ENCODE measurements at places on chromosomes 4 and X. TPM values are rescaled to one million over a fixed set of nuclear protein-coding genes. Genes with fewer than 3 reads are reported as not detected.

- no peak for DNase-seq
Observed at GRCh38 chr4:10275696-10276095, 159.1 kb upstream of the WDR1 start.

DNA sequence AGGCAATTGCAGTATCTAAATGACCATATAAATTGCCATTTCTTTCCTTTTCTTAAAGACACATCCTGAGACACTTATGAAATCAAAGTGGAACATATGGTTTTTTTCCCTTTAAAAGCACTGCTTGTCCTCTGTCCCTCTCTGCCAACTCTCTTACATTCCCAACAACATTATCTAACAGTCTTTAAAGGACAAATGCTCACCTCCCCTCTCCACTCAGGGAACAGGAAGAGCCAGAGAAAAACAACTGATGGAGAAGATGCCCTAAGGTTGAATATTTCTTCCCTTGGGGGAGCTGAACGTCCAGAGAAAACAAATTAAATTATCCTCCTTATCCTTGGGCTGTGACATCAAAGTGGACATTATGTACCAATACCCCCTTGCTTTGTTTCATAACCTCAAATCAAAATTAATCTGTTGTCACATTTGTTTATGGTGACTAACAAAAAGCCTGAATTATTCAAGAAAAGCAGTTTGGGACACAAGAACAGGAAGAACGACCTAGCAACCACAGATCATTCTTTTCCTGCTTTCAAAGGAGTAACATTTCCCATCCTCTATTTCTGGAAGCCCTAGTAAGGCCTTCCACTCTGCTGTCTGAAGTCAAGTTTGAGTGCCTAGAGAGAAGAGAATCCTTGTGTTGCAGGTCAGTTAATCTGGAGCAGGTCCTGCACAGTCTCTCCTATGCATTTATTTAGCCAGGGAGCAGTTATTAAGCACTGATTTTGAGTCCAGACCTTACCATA is 52.6 kb upstream of the PAGE1 start:
- DNase-seq, result no peak

DNA sequence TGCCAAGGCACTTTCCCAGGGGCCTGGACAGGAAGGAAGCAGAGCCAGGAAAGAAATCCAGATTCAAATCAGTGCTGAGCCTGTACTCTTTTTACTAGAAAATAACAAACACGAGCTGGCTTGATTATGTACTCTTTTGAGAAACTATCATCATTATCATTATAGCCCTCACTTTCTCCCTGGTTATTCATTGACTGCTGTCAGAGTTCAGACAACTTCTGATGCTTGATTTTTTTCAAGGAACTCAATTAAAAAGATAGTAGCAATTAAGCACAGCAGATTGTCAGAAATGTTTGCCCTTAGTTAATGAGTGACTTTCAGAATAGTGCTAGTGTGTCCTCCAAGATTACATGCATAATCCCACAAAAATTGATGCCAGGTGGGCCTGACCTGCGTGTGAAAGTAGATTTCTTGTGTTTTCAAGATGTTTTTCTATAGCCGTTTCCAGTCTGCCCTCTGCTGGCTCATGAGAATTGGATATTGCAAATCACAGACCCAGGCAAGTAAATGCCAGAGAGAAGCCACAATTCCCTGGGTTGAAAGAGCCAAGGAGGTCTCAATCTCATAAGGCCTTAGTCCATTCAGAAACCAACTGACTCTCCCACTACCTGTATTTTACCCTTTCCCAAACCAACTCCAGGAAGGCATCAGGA is 14.3 kb upstream of the PNPLA4 start:
- DNase-seq, result no peak

DNA sequence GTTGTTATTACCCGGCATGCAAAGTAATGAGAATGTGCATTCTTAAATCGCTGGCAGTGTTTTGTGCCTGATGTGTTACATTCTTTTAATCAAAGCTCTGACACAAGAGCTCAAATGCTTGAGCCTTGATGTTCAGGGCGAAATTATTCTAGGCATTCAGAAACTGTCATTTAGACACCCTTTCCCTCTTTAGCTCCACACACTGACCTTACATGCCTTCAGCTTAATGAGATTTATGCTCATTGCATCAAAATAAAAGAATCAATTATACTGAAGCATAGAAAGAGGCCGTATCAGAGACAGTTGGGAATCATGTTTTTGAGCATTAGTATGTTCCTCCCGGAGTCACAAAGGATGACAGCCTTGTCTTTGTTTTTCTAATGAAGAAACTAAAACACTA is 56.7 kb downstream of the FAM114A1 start:
- no peak for DNase-seq

GRCh38 chr4:33886356-33886755 is 2358.0 kb downstream of the ARAP2 start:
- no peak for DNase-seq

DNA sequence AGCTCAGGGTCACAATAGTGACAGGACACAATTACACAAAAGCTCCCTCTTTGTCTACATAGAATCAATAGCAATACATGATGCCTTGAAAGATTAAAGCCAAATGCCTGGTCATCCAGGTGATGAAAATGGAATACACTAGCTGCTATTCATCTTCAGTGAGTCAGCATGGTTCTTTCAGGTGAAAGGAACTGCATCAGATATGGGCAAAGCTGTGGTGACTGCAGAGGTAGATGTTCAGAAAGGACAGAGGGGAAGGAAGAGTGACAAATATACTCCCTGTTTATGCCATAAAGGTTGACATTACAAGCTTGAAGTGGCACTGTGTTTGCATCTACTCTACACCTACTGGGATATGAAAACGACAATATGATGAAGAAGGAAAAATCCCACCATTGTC is 20.0 kb upstream of the FTHL17 start:
- DNase-seq, result no peak

Gene LRPAP1
- 81.9 TPM for total RNA-seq

Gene CTBP1
- 232 TPM for total RNA-seq

- no peak for DNase-seq
Observed at GRCh38 chr4:161189286-161190134, 974.3 kb downstream of the FSTL5 start.

GRCh38 chr4:15495621-15496020 is 25.9 kb downstream of the CC2D2A start:
- DNase-seq, result no peak

- no peak for DNase-seq
Observed at GRCh38 chr4:159248384-159249178, 145.7 kb downstream of the RAPGEF2 start.

DNA sequence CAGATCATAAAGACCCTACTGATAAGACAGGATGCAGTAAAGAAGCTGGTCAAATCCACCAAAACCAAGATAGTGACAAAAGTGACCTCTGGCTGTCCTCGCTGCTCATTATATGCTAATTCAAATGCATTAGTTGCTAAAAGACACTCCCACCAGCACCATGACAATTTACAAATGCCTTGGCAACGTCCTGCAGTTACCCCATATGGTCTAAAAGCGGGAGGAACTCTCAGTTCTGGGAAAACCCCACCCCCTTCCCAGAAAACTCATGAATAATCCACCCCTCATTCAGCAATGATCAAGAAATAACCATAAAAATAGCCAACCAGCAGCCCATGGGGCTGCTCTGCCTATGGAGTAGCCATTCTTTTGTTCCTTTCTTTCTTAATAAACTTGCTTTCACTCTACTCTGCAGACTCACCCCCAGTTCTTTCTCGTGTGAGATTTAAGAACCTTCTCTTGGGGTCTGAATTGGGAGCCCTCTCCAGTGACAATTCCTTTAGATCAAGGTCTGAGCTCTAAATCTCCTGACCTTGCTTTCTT is 217.1 kb upstream of the STS start:
- DNase-seq, result no peak

DNA sequence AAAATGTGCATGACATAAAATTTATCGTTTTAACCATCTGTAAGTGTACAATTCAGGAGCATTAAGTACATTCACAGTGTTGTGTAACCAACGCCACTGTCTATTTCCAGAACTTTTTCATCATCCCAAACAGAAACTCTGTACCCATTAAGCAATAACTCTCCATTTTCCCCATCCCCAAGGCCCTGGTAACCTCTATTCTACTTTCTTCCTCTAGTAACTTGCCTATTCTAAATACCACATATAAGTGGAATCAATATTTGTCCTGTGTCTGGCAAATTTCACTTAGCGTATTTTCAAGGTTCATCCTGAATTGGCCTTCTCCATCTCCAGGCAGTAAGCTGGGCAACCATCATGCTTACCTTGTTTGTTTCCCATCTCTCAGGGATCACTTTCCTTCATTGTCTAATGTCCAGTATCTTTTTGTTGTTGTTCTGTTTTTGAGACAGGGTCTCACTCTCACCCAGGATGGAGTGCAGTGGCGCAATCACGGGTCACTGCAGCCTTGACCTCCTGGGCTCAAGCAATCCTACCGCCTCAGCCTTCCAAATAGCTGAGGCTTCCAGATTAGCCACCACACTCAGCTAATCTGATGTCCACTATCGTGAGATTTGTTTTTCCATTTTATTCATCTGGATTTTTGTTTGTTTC is 17.7 kb upstream of the GRIPAP1 start:
- DNase-seq, result no peak

DNA sequence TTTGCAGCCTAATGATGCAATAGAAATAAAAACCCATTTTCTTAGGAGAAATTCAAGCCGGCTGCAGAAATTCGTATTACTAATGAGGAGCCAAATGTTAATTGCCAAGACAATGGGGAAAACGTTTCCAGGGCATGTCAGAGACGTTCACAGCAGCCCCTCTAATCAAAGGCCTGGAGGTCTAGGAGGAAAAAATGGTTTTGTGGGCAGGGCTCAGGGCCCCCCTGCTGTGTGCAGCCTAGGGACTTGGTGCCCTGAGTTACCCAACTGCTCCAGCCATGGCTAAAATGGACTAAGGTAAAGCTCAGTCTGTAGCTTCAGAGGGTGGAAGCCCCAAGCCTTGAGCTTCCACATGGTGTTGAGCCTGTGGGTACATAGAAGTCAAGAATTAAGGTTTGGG is 461.4 kb downstream of the FAT4 start:
- DNase-seq, result no peak

Gene ANOS1
- total RNA-seq, result 0.12 TPM

DNA sequence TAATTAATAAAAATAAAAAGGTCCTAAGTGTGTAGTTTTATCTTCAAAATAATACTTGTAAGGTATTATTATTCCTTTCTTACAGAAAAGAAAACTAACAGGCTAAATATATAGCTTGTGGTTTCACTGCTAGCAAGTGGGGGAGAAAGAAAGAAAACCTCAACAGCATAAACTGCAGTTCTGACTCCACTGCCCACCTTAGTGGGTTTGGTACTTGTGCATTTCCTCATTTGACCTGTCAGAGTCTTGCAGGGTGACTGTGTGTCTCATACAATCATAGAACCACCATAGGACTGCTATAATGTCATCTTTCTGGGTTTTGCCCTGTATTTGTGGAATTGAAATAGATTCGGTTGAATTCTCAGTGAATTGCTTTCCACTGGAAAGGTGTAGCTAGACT is 94.7 kb upstream of the PUDP start:
- DNase-seq, result no peak

DNA sequence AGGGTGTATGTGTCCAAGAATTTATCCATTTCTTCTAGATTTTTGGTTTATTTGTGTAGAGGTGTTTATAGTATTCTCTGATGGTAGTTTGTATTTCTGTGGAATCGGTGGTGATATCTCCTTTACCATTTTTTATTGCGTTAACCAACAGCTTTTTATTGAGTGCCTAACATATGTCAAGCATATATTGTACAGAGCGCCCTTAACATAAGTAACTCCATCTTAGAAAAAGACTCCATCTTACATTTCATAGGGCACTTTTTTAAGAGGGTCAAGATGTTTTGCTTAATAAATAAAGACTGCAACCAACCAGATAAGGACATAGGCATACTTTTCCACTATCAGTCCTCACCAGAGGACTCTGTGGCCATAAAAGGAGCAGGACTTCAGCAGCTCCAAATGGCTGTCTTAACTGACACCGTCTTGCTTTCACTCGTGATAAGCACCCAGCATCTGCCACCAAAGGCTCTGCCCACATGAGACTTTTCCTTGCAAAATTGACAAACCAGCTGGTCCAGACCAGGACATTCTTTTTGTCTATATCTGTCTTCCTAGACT is 75.0 kb downstream of the HS6ST2 start:
- no peak for DNase-seq

DNA sequence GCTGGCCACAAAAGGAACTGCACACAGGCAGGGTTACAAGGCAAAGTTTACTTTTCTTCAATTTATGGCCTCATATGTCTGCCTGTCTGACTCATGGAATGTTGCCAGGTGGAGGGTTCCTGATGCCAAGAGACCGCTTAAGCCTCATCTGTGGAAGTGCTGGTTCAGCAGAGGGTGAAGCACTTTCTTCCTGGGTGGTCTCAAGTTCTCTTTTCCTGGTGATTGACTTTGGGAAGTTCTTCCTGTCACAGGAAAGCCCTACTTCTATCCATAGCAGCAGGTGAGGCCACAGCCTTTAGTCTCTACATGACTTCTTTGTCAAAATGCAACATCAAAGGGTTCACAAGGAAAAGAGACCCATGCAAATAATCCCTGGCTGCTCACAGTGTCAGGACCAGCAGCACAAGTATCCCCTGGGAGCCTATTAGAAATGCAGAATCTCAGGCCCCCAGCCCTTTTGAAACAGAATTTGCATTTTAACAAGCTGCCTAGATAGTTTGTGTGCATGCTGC is 81.4 kb upstream of the IGFBP7 start:
- no peak for DNase-seq

DNA sequence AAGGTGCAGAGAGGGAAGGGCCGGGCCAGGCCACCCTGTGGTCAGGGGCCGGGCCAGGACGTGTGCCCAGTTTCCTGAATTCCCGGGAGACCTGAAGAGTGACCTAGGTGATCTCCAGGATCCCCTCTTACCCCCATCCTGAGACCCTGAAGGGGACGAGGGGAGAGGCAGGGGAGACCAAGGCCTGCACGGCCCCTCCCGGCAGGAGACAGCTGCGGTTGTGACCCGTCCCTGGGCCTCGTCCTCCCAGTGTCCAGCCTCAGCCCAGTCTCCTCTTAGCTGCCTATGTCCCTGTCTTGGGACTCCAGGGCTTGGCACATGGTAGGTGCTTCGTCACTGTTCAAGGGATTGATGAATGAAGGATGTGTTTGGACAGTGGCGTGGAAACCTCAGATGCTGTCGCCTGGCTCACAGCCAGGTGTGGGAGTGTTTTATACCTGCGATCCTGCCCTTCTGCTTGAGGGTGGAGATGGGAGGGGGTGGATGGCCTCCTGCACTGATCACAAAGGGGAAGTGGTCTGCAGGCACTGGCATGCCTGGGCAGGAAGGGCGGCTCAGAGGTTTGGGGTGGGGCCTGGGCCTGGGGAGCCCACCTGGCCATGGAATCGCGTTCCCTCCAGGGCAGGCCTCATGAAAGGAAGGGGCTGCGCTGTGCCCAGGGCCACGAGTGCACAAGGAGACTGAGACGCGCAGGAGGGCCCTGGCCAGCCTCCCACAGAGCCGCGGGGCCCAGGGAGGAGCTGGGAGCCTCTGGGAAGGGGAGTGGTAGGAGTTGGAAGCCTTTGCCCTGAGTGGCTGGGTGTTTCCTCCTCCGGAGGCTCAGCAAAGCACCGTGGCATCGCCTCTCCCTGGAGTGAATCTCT is 6.9 kb downstream of the SH3TC1 start:
- DNase-seq, result no peak

Gene AMBN
- not detected for total RNA-seq

- DNase-seq, result no peak
Observed at GRCh38 chrX:41921492-41922430, 1.6 kb downstream of the CASK start.

Gene STPG2
- total RNA-seq, result 0.35 TPM

- no peak for DNase-seq
Observed at GRCh38 chrX:82816001-82816400, 692.1 kb upstream of the POU3F4 start.

Data from T-cell (primary cell).